Epithelial cell of proximal tubule (primary cell): ENCODE measurements at places on chromosomes 5 and 9. TPM values are rescaled to one million over a fixed set of nuclear protein-coding genes. Genes with fewer than 3 reads are reported as not detected.

Gene PCDHGA5
- 0.14 and 0.63 TPM in 2 replicates for total RNA-seq

Gene SPATA31C1
- total RNA-seq = 0.14 TPM in 1 of 2 replicates, not detected in the other

DNA sequence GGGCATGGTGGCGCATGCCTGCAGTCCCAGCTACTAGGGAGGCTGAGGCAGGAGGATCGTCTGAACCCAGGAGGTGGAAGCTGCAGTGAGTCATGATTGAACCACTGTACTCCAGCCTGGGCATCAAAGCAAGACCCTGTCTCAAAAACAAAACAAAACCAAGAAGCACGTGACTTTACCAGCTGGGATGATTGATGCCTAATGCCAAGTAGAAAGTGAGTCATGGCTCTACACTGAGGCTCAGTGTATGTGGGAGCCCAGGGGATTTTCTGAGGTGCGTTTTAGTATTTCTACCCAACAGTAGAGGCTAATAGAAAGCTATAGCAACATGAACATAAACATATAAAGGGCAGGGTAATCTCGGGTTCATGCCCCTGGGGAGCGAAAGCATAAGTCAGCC lies 13.9 kb upstream of the BRD3OS start:
- no peak for DNase-seq

- no peak for DNase-seq
Observed at GRCh38 chr9:4620881-4621555, 41.1 kb upstream of the PLPP6 start.
